ENCODE measurements at places on chromosomes 4 and X.

DNA sequence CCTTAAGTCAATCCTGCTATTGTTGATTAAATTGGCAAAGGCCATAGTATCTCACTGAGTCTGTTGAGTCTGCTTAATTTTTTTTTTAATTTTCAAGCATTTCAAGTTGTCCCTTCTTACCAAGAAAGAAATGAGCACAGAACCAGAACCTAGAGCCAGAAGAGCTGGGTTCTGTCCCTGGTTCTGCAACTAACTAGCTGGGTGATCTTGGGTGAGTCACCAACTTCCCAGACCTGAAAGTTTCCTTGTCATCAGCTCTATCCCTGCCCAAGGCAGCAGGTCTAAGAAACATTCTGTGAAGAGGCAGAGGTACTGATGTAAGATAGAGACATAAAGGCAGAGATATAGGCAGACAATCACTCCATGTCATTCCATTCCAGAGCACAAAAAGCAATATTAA is 17.3 kb downstream of the TEC start:
- no peak for DNase-seq

DNA sequence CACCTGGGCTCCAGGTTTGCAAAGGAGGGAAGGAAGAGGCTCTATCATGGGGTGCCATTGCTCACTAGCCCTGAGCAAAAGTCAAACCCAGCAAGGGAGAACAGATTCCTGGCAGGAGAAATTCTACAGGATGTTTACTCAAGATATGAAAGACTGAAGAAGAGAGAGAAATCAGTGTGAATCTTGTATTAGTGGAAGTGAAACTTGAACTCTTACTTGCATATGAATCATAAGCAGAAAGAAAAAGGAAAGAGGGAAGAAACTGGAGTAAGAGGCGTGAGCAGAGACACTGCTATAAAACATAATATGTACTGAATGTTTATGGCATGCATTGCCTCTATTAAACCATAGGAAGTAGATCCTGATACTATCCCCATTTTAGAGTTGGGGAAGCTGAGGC is 60.9 kb downstream of the C4orf46 start:
- peak; percentile 10 for DNase-seq

GRCh38 chr4:6749340-6750171 is 33.0 kb upstream of the KIAA0232 start:
- DNase-seq: no peak

GRCh38 chrX:38438321-38438720 is 85.9 kb downstream of the OTC start:
- DNase-seq: no peak

DNA sequence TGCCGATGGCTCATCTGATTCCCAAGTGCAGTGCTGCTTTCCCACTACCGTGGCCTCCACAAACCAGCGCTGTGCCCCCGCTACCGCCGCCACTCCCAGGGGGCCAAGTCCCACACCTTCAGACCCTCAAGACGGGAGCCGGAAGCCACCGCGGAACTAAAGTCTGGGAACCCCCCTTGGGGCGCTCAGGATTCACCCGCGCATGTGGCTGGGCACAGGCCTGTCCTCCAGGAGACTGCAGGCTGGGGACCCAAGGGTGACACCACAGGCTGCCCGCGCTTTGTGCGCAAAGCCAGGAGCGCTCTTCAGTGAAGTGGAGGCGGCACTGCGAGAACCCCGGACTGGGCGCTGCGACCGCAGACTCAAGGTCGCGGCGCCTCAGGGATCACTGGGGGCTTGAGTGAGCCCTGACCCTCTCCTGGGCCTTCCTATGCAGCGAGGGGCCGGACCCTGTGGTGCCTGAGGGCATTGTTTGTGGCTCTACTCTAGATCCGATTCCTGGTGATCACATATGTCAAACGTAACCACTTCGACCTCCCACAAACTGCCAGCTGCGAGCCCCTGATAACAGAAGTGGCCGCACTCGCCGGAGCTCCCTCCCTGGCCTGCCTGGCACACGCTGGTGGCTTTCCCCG is 20.4 kb upstream of the TBC1D14 start:
- no peak for DNase-seq

- peak; percentile 45 for DNase-seq
These were observed at the start of gene ARL9 for GRCh38 chr4:56505269-56506130. ARL9 (plus strand) TSS chr4:56505791; CDS start chr4:56505863, 72 bp downstream.

- DNase-seq: no peak
These were observed 121.8 kb downstream of the FHIP1A start for GRCh38 chr4:151530783-151531182.

DNA sequence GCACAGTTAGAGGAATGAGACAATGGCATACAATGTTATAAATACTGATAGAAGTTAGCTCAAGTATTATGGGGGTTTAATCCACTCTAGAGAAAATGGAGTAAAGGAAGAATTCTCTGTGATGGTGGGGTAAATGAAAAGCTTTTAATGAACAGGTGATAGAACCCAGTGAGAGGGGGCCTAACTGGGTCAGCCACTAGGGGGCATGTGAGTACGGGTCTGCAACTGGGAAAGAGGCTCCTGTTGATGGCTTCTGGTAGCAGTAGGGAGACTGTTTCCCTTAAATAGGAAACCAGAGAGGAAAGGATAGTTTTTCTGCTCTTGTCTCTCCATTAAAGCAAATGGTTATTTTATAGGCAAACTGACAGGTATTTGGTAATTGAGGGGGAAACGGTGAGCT is 132.8 kb upstream of the GPR101 start:
- no peak for DNase-seq

- no peak for DNase-seq
These were observed 152.2 kb downstream of the REPS2 start for GRCh38 chrX:17098516-17099247.

GRCh38 chr4:27484216-27484615 is 623.6 kb downstream of the STIM2 start:
- DNase-seq: no peak

- DNase-seq: no peak
These were observed 70.6 kb downstream of the DHX15 start for GRCh38 chr4:24513718-24514117.

- DNase-seq: no peak
These were observed at the start of gene GPR34 for GRCh38 chrX:41688835-41689234. GPR34 (plus strand) TSS chrX:41688973; CDS start chrX:41695634, 6,661 bp downstream.

DNA sequence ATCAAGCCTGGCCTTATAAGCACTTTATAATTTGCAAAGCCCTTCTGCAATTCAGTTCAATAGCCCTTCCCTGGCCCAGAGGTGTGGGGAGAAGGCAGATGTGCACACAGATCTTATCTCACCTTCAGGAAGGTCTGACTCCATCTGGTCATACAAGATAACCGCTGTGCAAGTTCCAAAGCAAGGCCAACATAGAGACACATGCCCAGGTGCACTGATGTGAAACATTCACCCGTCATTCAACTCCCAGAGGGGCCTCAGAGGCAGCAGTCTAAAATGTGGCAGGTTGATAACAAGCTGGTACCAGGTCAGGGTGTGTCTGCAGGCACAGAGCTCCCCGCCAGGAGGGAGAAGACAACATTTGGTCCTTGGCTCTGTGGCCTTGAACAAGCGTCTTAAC is 10.9 kb upstream of the WFS1 start:
- DNase-seq: no peak

GRCh38 chr4:10704430-10704810 is 19.9 kb upstream of the CLNK start:
- DNase-seq: no peak

DNA sequence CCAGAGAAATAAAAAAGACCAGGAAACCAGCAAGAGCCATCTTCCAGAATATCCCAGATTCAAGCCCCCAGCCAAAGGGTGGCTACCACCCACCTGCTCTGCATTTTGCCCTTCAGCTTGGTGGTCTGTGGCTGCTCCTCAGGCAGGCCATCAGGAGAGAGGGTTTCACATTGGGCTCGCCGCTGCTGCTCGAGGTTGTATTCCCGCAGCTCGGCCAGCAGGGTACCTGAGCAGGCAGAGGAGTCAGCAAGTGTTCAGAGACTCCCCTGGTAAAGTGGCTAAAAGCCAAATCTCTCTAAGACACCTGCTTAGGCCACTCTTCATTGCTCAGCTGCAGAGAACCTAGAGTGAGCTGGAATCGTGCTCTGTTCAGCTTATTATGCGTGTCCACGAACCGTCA is 110.8 kb upstream of the HSD17B10 start:
- DNase-seq: no peak

DNA sequence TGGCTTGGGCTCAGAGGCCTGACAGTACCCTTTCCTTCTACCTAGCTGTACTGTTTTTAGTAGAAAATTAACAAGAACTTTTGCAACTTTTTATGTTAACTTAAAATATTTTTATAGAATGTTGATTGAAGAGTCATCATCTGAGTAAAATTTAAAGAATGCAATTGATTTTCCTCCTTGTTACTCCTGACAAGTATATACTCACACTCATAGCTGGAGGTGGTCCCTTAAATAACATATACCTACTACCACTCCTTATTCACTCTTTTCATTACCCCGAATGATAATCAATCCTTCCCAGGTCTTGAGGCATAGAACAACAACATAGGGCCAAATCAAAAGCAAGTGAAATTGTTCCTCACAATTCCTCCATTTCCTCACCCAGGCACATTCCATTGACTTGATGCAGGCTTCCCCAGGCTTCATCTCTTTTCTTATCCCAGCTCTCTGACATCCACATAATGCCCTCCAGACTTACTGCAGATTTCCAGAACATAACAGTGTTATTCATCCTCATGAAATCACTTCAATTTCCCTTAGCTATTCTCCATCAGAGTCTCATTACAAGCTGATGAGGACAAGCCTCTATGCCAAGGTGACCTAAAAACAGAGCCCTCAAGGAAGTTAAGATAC is 73.2 kb upstream of the ANXA10 start:
- no peak for DNase-seq

GRCh38 chr4:145815626-145816025 is 123.0 kb downstream of the ZNF827 start:
- DNase-seq: no peak

DNA sequence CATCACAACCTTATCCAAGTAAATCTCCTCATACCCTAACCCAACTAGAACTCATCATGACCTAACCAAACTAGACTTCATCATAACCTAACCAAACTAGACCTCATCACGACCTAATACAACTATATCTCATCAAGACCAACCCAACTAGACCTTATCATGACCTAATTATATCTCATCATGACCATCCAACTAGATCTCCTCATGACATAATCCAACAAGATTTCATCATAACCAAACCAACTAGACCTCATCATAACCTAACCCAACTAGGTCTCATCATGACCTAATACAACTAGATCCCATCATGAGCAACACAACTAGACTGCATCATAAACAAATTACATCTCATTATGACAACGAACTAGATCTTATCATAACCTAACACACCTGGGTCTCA is 86.4 kb downstream of the DHRSX start:
- no peak for DNase-seq

- DNase-seq: no peak
These were observed 181.4 kb upstream of the HCCS start for GRCh38 chrX:10929747-10930146.

- DNase-seq: no peak
These were observed 32.9 kb downstream of the SETD7 start for GRCh38 chr4:139523076-139523475.

DNA sequence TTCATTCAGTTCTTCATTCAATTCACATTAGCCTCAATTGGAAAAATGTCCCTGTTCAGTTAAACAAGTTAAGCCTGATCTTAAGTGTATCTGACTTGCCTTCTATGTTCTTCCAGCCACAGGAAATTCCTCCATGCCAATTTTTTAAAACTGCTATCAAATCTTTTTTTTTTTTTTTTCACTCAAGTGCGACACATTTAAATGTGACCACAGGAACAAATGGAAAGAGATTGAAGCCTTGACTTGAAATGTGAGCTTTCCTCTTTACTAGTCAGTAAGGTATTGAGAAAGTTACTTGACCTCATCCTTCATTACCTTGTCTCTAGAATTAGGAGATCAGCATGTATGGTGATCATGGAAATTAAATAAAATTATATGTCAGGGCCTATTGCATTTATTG is 165.1 kb downstream of the SLIT2 start:
- no peak for DNase-seq

GRCh38 chrX:2321411-2321810 is 179.4 kb downstream of the DHRSX start:
- DNase-seq: no peak

- DNase-seq: no peak
These were observed 77.8 kb downstream of the KLHL13 start for GRCh38 chrX:118038614-118039365.

DNA sequence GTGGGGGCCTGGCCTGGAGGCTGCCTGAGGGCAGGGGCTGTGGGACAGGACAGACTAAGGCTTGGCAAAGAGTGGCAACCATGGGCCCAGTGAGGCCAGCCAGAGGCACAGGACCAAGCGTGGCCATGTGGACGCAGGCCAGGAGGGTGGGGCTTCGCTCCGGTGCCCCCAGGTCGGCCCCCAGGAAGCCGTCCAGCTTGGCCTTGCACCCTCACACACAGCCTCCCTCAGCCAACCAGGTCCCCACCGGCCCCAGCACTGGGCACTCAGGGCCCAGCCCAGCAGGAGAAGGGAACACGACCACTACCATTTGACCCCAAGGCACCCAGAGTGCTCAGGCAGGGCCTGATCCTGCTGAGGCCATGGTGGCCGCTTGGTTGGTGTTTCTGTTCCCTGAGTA is 57.2 kb downstream of the FAM53A start:
- DNase-seq: no peak

DNA sequence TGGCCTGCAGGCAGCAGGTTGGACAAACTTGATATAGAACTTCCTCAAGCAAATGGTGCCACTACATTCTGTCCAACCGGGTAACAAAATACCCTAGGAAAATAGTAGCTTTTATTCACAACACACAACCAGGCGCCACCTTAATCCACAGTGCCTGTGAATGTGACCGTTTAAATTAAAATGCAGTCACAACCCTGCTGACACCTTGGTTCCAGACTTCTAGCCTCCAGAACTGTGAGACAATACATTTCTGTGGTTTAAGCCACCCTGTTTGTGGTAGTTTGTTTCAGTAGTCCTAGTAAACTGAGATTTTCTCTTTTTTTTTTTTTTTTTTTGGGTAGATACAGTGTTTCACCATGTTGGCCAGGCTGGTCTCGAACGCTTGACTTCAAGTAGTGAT is 575.8 kb downstream of the PACRGL start:
- DNase-seq: no peak

- DNase-seq: no peak
These were observed 14.0 kb upstream of the DUSP9 start for GRCh38 chrX:153633048-153633447.

GRCh38 chrX:104522386-104522785 is 43.6 kb upstream of the IL1RAPL2 start:
- no peak for DNase-seq

- DNase-seq: no peak
These were observed 18.4 kb downstream of the PRPS1 start for GRCh38 chrX:107646735-107647134.

GRCh38 chr4:80072228-80072743 is 743 bp downstream of the ANTXR2 start:
- DNase-seq: no peak

GRCh38 chr4:119300101-119300978 is 21.6 kb downstream of the FABP2 start:
- DNase-seq: peak; percentile 76

GRCh38 chr4:121668368-121669162 is 28.2 kb downstream of the ANXA5 start:
- DNase-seq: peak; percentile 84
